ENCODE measurements at places on chromosomes 12 and 14.

- no peak for DNase-seq
Measured at GRCh38 chr12:133105620-133106019, 24.5 kb downstream of the ZNF891 start.

GRCh38 chr12:12214635-12215131 lies 52.2 kb downstream of the LRP6 start:
- DNase-seq = no peak

GRCh38 chr14:68884031-68885030 lies 91.5 kb upstream of the ZFP36L1 start:
- peak; percentile 63 for DNase-seq

DNA sequence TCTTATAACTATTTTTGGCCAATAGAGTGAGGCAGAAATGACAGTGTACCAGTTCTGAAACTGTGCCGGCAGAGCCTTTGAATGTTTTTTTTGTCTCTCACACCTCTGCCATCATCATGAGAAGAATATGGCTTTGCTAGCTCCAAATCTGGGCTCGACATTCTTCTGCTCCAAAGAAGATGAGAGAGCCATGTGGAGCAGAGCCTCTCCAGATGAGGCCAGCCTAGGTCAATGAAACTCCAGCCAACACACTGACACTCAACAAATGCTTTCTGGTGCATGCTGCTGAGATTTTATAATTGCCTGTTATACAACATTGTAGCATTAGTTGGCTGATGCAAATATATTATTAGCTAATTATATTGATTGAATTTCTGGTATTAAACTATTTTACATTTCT lies 154.7 kb downstream of the SLC38A4 start:
- DNase-seq = no peak

GRCh38 chr14:96410119-96410518 lies 18.2 kb downstream of the AK7 start:
- no peak for DNase-seq

- DNase-seq = no peak
Measured at GRCh38 chr14:88204221-88204620, 118.8 kb downstream of the KCNK10 start.

DNA sequence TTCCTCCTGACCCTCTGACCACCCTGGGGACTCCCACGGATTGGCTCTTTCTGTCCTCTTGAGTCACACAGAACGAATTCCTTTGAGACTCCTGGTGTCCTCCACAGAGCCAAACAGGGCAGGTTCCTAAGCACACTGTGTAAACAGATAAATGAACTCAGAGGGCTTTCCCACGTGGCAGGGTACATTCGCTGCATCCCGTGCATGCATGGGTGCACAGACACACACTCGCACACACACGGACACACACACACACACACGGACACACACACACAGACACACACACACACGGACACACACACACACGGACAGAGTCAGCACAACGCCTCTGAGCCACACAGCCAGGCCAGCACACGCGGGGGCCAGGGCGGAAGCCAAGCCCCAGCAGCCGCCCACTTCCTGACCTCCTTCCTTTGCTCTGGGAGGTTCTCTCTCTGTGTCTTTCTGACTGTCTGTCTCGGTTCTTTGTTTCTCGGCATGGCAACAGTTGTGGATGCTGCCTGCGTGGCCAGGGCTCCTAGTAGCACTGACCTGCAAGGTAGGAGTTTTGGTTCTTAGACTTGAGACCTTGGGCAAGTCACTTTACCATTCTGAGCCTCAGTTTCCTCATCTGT lies 706 bp downstream of the CRACR2A start:
- DNase-seq = no peak

DNA sequence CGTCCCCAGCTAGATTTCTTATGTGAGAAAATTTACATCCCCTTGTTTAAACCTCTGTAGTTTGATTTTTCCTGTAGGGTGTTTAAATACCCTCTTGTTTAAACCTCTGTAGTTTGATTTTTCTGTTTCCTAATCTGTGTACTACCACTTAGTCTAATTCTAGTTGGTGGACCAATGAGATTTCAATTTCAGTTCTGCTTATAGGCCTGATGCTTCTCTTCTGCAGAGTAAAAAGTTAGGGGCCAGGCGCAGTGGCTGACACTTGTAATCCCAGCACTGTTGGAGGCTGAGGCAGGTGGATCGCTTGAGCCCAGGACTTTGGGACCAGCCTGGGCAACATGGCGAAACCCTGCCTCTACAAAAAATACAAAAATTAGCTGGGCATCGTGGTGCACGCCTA lies 11.5 kb downstream of the UBC start:
- no peak for DNase-seq

DNA sequence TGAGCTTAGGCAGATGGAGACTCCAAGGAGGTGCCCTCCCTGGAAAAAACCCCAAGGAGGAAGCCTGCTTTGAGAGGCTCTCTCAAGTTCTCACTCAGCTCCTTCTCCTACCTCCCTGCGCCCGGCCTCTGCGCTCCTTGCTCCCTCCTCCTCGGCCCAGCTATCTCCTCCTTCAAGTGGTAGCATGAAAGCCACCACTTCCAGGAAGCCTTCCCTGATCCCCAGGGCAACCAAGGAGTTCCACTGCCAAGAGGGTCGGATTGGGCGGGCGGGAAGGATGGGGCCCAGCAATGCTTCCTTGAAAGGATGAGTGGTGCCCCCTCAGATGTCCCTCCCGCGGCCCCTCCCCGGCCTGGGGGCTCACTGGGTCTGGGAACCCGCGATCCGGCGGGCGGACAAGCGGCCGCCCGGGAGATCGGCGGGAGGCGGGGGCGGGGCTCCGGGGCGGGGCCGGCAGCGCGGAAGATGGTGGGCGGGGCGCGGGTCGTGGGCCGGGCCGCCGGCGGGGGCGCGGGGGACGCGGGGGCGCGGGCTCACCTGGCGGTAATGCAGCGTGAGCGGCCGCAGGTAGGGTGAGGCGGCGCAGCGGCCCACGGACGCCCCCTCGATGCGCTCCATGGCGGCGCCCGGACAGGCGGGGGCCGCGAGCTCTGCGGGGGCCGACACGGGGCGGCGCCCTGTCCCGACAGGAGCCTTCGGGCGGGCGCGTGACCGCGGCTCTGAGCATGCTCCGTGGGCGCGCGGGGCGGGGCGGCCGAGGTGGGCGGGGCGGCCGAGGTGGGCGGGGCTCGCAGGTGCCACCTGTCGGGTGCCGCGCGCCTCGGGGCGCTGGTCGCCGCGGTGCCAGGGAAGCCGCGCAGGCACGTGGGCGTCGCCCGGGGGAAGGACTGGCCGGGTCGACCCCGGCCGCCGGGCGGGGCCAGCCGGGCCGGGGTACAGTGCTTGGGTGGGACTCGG lies at the start of gene NUDT14:
Gene NUDT14, minus strand, starts transcription at position 721 of the 957 bp plus-strand sequence. Its CDS starts 103 bp downstream, at position 618.
- peak; percentile 71 for DNase-seq

- DNase-seq = no peak
Measured at GRCh38 chr12:3515506-3515905, 24.5 kb downstream of the PRMT8 start.

DNA sequence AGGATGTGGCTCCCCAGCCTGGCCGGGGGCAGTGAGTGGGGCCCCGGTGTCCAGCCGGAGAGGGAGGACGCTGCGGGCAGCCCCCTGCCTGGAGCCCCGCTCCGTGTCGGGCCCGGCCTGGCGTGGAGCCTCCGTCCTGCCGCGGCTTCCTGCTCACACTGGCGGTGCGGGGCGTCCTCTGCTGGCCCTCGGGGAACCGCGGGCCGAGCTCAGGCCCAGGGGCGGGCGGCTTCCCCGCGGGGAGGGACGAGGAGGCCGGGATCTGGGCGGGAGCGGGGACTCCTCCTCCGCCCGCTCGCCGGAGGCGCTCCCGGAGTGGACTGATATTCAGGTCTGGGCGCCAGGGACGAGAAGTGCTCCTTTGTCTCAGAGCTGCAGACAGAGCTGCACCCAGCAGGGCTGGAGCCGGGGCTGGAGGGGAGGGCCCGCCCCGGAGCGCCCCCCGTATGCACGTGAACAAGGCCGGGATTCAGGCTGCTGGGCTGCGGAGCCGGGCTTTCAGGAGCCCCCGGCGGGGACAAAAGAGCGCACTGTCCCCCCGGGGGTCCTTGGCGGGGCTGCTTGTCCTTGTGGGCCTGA lies 2.2 kb downstream of the MMP17 start:
- DNase-seq = no peak

DNA sequence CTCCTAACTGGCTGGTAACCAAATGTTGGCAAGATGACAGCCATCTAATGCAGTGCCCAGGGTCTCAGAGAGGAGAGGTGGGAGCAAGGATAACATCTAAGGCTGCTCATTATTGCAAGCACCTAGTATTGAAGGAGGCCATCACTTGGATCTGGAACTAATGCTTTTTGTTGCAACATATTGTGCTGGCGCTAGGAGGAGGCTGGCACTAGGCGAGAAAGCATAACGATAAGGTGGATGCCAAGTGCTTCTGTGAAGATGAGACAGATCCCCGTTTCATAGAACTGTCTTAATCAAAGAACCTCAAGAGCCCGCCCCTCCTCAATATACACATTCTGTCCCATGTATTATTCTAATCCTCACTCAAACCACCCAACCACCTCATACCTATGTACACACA lies 774.0 kb downstream of the VRK1 start:
- no peak for DNase-seq

DNA sequence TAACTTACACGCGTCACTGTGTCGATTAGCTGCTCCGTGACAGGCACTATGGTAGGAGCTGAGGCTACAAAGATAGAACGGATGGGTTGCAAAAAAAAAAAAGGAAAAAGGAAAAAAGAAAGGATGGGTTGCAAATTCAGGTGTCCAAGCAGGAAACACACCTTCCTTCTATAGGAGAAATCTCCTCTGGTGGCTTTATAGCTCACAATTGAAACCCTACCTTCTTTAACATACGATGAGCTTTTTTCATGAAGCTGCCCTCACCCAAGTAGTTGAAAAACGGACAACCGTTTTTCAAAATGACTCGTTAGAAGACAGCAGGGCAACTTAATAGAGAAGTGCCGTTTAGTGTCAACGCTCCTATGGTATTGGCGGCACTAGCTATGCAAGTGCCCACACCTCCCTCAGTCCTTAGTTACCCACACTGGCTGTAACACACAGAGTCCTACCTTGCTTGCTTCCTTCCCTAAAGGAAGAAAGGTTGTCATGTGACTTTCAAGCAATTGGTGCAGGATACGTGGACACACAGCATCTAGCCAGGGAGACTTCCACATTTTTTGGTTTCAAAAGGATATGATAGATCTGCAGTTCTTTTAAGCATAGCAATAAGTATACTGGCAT lies 682 bp upstream of the TRIP11 start:
- no peak for DNase-seq

DNA sequence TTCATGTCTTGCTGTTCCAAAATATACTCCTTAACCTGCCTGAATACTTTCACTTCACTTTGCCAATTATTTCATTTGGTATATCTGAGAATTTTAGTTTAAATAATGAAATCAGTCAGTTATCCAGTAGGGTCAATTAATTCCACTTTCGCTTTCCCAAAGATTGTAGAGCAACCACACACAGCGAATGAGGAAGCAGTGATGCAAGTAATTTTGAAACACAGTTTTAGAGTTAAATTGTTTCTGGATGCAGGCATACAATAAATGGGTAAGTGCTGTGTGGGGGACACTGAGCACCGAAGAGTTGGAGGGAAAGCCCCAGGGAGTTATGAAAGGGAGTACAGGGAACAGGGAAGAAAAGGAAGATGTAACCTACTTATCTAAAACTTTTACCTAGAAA lies 62.8 kb downstream of the TSHR start:
- no peak for DNase-seq

- no peak for DNase-seq
Measured at GRCh38 chr12:19547271-19547671, 108.0 kb downstream of the AEBP2 start.

DNA sequence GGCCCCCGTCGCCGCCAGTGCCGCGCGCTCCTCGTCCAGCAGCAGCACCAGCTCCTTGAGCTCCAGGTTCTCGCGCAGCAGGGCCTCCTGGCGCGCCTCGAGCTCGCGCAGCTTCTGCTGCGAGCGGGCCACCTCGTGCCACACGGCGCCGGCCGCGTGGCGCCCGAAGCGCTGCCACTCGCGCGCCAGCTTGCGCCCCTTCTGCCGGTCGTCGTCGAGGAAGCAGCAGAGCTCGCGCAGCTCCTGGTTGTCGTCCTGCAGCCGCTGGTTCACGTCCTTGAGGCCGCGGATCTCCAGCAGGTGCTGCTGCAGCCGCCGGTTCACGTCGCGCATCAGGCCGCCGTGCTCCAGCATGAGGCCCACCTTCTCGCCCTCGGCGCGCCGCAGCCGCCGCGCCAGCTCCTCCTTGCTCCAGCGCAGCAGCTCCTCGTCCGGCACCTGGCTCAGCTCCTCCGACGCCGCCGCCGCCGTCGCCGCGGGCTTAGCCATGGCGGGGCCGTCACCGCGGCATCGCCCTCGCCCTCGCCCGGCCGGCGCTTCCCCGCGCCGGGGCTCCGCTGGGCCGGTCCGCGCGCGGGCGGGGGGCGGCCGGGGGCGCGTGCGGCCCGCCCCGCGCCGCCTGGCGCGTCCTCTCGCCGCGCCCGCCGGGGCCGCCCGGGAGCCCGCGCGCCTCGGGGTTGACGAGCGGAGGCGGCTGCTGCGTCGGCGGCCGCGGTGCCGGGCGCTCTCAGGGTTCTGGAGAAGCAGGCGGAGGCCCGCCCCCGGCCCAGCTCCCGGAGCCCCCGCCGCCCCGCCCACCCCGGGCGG lies at the start of gene CCDC85C:
Gene CCDC85C, minus strand, starts transcription at position 737 of the 807 bp plus-strand sequence. Its CDS starts 248 bp downstream, at position 489.
- DNase-seq = no peak

GRCh38 chr14:92624764-92625163 lies 111.2 kb downstream of the RIN3 start:
- no peak for DNase-seq

DNA sequence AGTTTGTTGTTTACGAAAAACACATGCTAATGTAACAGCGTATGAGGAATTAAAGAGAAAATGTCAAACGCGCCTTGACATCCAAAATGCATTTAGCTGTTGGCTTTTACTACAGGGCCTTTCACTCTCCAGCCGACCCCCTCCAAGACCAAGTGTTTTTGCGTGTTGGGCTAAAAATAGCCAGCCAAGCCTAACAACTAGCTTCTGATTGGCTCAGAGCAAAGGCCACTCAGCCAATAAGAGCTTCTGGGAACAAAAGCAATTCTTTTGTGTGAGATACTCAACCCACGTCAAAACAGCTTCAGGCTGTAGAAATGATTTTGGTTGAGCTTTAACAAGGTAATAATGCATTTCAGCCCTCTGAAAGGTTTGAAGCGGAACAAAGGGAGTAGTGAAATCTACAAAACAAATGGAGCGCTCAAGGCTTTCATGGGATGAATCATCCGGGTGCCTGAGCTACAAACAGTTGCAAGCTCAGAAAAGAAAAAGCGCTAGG lies 198.7 kb upstream of the DCN start:
- DNase-seq = peak; percentile 73

GRCh38 chr12:65938807-65939206 lies 114.5 kb downstream of the HMGA2 start:
- no peak for DNase-seq

DNA sequence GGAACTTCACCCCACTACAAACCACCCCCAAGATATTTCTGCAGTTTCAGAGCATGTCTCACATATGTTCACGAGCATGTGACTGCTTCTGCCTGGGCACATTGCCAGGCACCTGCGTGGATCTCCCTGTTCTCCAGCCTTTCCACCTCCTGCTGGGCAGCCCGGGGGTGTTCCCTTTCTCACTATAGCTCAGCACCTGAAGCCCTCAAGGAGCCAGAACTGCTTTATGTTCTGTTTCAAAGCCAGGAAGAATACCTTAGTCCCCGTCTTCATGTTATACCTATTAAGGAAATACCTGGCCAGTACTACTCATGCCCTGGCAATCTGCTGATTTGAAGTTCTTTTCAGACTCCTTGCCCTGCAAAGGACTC lies 4.2 kb upstream of the FGF6 start:
- no peak for DNase-seq
